ENCODE measurements at places on chromosomes 16 and 17.

DNA sequence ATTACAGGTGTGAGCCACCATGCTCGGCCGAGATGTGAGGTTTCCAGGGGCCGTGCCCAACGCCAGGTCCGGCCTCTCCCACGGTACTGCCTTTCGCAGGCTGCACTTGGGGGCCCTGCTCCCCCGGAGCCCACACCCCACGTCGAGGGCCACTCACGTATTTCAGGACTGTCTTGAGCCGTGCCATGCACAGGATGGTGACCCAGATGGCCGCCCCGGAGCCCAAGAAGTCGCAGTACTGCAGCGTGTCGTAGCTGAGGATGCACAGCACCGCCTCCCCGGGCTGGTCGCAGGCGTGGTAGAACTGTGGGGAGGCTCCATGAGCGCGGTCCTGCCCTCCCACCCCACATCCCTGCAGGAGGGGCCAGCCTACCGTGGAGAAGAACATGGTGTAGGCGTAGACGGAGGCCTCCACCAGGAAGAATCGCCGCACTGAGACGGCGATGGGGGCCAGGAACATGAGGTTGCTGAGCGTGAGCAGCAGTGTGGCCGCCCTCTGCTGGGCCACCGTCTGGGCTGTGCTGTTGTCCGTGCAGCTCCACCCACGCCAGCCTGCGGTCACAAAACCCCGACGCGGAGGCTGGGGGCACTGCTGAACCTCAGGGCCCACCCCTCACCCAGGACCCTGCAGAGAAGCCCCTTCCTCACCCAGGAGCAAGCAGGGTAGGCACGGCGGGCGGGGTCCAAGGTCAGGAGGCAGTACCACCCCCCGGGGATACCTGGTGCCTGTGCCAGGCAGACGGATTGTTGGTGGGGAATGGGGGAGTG, 3.7 kb upstream of the MRPL28 start:
- no peak for DNase-seq

- no peak for DNase-seq
Observed at GRCh38 chr17:7241090-7241733, 1.0 kb downstream of the GABARAP start.

DNA sequence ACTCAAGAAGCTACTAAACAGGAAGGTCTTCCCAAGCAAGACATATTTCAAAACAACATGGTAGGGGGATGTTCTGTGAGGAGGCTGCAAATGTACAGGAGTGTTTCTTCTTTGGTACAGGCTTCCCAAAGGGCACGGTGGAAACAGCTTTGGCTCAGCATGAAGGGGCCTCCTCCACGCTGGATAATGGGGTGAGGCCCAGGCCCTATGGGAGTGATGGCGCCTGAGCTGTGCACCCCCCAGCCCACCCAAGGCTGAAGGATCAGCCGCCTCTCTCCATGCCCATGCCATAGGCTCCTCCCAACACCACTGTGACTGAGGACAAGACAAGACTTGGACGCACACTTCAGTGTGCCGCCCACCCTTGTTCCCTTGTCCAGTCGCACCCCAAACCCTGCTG, 6.8 kb downstream of the CD300E start:
- DNase-seq, result no peak

GRCh38 chr16:13938480-13938879, 18.5 kb downstream of the ERCC4 start:
- no peak for DNase-seq

DNA sequence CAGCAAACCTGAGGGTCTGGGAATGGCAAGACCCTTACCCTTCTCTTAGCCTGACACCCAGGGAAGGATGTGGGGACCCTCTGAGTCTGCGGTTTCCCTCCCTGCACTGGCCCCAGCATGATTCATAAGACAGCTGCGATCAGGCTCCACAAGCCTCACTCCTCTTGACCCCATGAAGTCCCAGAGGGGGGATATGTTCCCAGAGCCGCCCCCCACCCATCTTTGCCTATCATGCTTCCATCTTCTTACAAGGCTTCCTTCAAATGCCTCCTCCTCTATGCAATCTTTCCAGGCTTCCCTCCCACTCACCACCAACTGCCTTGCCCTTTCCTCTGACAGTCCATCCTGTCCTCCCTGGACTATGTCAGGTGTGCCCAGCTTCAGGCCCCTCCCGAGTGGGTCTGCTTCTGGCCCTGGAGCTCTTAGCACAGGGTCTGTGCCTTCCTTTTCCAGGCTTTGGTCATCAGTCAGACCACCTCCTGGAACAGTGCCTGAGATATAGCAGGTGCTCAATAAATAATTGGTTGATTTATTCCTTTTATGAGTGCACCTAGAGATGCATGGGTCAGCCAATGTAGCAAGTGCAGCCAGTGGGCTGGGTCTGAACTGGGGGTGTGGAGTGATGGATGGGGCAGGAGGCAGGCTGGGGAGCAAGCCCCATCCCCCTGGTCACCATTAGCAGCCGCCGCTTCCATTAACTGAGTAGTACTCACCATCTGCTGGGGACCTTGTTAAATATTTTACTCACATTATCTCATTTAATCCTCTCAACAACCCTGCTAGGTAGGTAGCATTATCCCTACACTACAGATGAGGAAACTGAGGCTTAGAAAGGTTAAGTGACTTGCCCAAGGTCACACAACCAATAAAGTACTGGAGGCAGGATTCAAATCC, 8.4 kb downstream of the DLX3 start:
- no peak for DNase-seq

DNA sequence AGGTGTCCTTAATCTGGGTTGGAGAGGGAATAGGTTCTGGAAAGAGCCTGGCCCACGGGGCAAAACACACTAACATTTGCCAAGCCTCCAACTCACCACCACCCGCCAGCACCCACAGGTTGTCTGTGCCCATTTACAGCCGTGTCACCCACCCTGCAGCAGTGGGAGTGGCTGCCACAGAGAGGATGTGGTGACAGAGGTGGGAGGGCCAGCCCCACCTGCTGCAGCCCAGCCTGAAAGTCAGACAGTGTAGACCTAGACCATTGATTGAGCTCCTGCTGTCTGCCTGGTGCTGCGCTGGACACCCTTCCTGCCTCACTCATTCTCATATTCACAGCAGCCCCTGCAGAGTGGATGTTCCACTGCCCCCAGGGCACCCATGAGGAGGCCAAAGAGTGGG, 44.7 kb downstream of the IL21R start:
- DNase-seq, result no peak

All from stimulated activated CD4-positive, alpha-beta T cell treated with anti-CD3 and anti-CD28 coated beads, Interleukin-1b, Interleukin-23, amount 100 ng/mL, for 1 hour (primary cell).